ENCODE measurements at places on chromosomes 1 and 21.
A peak's percentile ranks its signal among the peaks of the same experiment; 100 is the strongest.

GRCh38 chr1:162892906-162893611 is 32.1 kb upstream of the CCDC190 start:
- no peak for DNase-seq

GRCh38 chr1:201488830-201489589 is 17.9 kb downstream of the CSRP1 start:
- DNase-seq = no peak

GRCh38 chr1:8908388-8909151 is 30.1 kb upstream of the ENO1 start:
- DNase-seq = no peak

DNA sequence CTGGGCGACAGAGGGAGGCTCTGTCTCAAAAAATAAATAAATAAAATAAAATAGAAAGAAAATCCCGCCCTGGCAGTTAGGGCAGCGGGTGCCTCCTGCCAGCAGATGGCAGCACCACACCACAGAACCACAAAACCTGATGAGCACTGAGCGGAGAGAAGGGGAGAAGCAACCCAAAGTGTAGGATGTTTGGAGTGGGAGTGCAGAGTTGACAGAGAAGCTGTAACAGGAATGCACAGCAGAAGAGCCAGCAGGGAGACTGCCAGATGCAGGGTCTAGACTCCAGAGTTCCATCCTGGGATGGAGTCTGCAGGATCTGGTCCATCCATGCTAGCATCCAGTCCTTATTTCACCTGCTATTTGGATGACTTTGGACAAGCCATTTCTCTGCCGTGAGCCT is 29.7 kb upstream of the KIRREL1 start:
- no peak for DNase-seq

GRCh38 chr21:26409735-26410134 is 163.4 kb downstream of the CYYR1 start:
- no peak for DNase-seq

DNA sequence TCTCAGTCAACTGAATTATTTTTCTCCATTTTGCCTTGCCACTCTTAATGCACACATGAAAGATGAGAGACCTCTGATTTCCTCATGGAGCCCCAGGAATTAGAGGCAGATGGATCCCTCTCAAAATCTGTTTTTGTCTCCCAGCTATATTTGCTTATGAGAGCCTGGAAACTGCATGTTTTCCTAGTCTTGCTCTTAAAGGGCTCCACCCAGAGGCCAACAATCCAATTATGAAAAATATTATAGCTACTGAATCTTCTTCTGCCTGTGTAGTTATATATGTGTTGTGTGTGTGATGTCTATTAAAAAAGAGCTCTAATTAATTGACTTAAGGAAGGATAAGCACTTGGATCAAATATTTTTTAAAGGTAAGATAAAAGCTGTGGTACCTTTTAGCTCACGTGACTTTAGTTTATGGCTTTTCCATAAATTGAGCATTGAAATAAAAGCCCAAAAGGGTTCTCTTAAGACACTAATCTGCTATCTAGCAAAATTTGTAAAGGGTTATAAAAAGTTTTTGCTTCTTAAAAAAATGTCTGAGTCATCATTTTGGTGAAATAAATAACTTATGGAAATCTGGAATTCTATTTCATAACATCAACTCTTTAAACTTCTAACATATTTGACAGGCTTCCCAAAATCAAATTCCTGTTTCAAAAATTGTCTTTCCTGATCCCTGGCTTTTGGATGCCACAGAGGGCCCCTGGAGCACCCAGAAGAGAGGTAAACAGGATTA is 31.2 kb upstream of the TSPEAR start:
- peak; percentile 50 for DNase-seq

DNA sequence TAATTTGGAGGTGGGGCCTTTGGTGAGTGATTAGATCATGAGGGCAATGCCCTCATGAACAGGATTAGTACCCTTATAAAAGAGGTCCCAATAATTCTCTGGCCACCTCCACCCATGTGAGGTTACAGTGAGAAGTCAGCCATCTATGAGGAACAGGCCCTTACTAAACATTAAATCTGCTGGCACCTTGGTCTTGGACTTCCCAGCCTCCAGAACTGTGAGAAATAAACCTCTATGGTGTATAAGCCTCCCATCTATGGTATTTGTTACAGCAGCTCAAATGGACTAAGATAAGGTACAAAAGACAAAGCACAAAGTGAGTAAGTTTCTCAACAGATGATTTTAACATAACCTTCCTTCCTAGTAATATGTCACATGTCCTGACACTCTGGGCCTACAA is 22.3 kb downstream of the NRIP1 start:
- no peak for DNase-seq

- DNase-seq = peak; percentile 56
These were observed 11.9 kb downstream of the XKR8 start for GRCh38 chr1:27971674-27972073.

DNA sequence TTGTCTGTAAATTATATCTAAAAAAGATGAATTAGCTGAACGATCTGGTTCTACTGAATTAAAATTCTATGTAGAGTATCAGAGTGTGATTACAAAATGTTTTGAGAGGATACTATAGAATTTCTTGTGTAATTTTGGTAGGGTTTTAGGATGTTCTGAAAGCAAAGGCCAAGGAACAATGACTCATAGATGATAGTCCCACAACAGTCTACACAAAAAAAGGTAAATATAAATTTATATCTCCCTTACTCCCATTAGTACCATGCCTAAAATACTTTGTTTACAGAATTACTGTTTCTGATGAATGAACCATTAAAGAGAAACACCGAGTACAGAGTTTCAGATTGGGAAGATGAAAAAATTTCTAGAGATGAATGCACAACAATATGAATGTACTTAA is 9.5 kb downstream of the EDEM3 start:
- no peak for DNase-seq

- DNase-seq = no peak
These were observed 378.1 kb upstream of the USP24 start for GRCh38 chr1:55593298-55593697.

DNA sequence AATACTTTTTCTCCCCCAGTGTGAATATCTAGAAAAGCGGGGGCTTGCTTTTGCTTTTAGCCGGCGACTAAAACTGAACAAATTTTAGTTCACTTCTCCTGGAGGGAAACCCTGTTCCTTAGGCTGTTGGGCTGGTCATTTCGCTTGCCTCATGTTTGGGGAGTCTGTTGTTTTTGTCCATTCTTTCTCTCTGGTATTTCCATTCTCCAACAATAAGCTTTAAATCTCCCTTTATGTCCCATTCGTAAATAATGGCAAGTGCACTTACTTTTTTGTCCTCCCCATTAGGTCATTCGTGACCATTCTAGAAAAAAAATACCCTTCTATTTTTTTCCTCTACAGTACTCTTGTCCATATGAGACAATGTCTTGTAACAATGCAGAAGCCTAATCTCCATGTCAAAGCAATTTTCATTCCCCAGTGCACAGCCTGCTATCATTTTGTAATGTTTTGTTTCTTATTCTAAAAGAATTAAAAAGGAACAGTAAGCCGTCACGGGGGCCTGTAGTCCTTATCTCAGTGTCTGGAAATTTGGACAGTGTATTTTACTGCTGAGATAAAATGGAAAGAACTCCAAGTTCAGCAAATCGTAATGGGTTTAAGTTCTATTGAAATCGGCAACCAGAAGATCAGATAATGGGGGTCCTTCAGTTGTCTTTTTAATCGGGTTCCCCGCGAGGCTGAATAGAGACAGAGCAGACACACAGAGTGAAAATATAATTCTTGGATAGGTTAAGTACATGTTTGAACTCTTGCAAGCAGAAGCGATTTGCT is 21.8 kb downstream of the PROX1 start:
- DNase-seq = no peak

DNA sequence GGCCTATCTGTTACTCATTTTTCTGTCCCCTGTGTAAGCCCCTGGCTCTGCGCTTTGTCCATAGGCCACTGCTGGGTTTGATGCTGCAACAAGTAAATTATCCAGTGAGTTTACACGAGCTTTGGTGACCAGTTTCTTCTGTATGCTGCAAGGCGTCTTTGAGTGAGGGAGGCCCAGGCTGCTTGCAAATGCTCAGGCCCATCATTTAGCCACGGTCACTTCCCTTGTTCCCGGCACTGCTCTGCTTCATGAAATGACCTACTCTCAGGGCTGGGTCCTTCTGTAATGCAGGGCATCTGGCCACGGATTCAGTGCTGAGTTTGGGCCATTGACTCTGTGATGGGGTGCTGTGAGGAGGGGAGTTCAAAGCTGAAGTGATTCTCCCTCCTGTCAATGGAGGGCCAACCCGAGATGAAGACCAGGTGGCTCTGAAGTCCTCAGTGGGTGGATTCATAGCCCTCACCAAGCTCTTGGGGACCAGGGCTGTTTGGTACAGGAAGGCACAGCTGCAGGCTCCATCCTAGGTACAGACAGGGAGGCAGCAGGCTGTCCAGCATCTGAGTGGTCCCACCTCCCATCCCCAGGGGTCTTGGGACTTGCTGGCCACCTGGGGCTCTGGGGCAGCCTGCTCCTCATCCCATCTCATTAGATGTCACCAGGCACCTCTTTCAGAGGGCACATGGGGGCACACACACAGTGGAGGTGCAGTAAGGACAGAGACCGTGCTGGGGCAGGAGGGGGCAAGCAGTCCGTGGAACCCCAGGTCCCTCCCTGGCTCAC is 21.7 kb downstream of the LHX4 start:
- DNase-seq = no peak

GRCh38 chr1:235423214-235423652 is 56.0 kb downstream of the TBCE start:
- no peak for DNase-seq

DNA sequence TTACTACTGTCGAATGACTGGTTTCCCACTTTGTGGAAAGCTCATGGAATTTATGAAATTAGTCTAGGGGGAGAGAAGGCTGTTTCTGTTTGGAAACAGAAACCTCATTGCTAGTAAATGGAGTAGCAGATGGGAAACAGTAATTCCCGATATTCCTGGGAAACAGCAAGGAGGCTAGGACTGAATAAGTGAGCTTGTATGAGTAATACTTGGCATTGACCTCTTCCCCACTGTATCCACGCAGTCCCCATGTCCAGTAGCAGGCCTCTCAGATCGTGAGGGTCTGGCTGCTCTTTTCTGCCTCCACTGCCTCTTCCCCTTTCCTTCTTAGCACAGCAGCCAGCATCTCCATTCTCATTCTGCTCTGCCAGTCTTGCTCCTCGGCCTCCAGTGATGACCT is 75.5 kb downstream of the PRDM2 start:
- no peak for DNase-seq

GRCh38 chr1:225928186-225929175 is 4.4 kb upstream of the PYCR2 start:
- DNase-seq = no peak

DNA sequence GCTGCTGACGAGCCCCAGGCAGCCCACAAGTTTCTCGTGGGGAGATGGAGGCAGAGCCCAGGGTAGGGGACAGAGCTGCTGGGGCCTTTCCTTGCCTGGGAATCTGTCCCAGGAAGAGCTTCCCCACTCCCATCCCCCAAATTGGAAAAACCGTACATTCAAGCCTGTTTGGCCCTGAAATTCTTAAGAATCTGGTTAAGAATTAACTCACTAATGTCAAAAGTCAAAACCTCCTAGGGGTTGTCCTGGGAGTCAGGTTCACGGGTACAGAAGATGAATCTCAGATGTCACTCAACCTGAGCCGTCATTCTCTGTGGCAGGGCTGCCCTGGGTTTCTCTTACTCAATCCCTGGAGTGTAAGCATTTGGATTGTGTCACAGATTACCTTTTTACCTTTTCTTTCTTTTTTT is 8.4 kb downstream of the C1orf115 start:
- no peak for DNase-seq

- DNase-seq = no peak
These were observed 8.9 kb upstream of the NEK2 start for GRCh38 chr1:211684331-211684730.

- DNase-seq = no peak
These were observed 48.2 kb upstream of the POU3F1 start for GRCh38 chr1:38094711-38095290.
